ENCODE measurements at places on chromosomes 11 and 22.

GRCh38 chr11:120054753-120055045, 83.2 kb downstream of the TRIM29 start:
- DNase-seq = no peak

DNA sequence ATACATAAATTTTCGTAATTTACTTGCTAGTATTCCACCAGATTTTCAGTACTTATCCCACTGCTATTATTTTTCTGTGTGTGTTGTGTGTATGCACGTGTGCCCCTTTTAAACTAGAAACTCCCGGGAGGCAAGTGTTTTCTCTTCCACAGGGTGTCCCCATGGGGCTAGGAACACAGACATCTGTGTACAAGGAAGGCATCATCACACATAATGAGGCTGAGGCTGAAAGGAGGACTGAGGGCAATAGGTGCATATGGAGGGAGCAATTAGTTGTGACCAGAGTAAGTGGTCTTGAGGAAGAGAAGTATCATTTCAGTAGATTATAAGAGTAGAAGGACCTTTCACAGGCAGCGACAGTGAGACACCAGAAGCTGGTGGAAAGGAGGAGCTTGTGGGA, 2.1 kb upstream of the DPAGT1 start:
- DNase-seq = peak; percentile 81

GRCh38 chr11:46520971-46521745, 72.7 kb downstream of the AMBRA1 start:
- no peak for DNase-seq

GRCh38 chr11:44456544-44457300, 108.7 kb upstream of the CD82 start:
- DNase-seq = no peak

- no peak for DNase-seq
Measured at GRCh38 chr22:27881421-27881820, 37.6 kb downstream of the PITPNB start.

- peak; percentile 73 for DNase-seq
Measured at GRCh38 chr11:17528181-17528691, 16.0 kb downstream of the USH1C start.

- DNase-seq = no peak
Measured at GRCh38 chr11:11451501-11452005, 98.5 kb upstream of the CSNK2A3 start.

GRCh38 chr11:35579557-35580396, 38.5 kb upstream of the FJX1 start:
- no peak for DNase-seq

Measured in NCI-H1417 (cell line).